GM18507 (cell line): ENCODE measurements at places on chromosomes 2 and 18.

- no peak for DNase-seq
Measured at GRCh38 chr18:10377956-10378355, 76.5 kb upstream of the APCDD1 start.

GRCh38 chr18:79497638-79498081 is 101.9 kb downstream of the NFATC1 start:
- no peak for DNase-seq

GRCh38 chr2:134336352-134336751 is 82.5 kb downstream of the MGAT5 start:
- DNase-seq: peak; percentile 3

- no peak for DNase-seq
Measured at GRCh38 chr2:55807900-55808299, 114.3 kb upstream of the PNPT1 start.

GRCh38 chr2:236088368-236089057 is 79.7 kb downstream of the GBX2 start:
- no peak for DNase-seq

DNA sequence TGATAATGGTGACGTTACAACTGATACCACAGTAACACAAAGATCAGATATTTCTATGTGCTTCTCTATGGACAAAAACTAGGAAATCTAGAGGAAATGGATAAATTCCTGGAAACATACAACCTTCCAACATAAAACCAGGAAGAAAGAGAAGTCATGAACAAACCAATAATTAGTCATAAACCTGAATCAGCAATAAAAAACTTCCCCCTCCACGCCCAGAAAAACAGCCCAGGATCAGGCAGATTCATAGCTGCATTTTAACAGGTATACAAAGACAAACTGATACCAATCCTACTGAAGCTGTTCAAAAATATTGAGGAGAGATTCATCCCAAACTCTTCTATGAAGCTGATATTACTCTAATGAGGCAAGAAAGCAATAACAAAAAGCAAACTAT is 1535.2 kb upstream of the LRRTM1 start:
- no peak for DNase-seq

DNA sequence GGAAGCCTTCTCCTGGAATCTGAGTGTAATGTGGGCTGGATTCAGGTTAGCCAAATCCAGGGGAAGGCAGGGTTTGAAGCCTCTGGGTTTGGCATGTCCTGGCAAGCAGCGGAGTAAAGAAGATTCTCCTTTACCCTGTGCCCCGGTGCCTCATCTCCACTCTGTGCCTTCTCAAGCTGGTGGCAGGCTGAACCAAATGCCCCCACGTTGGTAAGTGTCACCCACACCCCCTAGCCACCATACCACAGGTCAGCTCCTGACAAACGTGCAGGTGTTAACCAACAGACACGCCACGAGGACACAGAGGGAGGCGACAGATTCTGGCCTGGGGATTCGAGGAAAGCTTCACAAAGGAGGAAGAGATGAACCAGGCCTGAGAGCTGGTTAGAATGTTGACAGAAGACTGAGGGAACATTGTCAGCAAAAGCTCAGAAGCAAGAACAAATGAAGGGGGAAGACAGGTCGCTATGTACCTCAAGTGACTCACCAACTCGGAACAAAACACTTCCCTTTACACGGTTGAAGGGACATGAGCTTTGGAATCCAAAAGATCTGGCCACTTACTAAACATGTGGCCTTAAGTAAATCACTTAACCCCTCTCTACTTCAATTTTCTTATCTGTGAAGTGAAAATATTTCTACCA is 85.2 kb upstream of the LCLAT1 start:
- DNase-seq: no peak

GRCh38 chr2:96797066-96797625 is 18.9 kb upstream of the CNNM3 start:
- no peak for DNase-seq

DNA sequence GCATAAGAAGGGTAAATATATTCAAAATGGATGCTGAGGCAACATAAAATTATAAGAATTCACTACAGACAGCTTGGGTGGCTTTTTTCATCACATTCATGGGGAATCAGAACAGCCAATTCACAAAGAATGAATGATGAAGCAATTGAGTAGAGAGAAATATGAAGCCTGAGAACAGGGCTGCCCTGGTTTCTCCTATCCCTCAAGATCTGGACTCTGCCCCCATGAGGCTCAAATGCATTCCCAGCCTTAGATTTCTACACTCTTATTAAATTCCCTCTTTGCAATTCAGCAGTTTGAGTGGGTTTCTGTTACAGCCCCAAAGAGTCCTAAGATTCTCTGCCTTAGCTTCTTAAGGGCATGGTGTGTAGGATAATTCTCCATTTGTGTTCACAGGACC is 172.5 kb downstream of the MAIP1 start:
- DNase-seq: no peak

DNA sequence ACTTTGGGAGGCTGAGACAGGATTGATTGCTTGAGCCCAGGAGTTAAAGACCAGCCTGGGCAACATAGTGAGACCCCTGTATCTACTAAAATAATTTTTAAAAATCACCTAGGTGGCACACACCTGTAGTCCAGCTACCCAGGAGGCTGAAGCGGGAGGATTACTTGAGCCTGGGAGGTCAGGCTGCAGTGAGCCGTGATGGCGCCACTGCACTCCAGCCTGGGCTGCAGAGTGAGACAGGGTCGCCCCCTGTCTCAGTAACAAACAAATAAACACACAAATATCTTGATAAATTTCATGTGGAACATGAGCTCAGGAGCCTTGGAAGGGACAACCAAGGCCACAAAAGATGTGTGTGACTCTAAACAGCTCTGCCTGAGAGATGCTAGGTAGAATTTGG is 11.7 kb upstream of the ANKRD53 start:
- DNase-seq: no peak

- DNase-seq: no peak
Measured at GRCh38 chr2:148049284-148049683, 28.4 kb downstream of the MBD5 start.

- no peak for DNase-seq
Measured at GRCh38 chr2:238270606-238271005, 17.8 kb downstream of the PER2 start.

GRCh38 chr2:127873707-127874303 is 12.0 kb downstream of the AMMECR1L start:
- no peak for DNase-seq

- DNase-seq: peak; percentile 38
Measured at GRCh38 chr2:73112913-73113854, at the start of gene RAB11FIP5. TSS of gene RAB11FIP5 (minus strand) at chr2:73112948. CDS start at chr2:73112777, 171 bp downstream.

- no peak for DNase-seq
Measured at GRCh38 chr2:172358691-172359556, 68.5 kb upstream of the ITGA6 start.

DNA sequence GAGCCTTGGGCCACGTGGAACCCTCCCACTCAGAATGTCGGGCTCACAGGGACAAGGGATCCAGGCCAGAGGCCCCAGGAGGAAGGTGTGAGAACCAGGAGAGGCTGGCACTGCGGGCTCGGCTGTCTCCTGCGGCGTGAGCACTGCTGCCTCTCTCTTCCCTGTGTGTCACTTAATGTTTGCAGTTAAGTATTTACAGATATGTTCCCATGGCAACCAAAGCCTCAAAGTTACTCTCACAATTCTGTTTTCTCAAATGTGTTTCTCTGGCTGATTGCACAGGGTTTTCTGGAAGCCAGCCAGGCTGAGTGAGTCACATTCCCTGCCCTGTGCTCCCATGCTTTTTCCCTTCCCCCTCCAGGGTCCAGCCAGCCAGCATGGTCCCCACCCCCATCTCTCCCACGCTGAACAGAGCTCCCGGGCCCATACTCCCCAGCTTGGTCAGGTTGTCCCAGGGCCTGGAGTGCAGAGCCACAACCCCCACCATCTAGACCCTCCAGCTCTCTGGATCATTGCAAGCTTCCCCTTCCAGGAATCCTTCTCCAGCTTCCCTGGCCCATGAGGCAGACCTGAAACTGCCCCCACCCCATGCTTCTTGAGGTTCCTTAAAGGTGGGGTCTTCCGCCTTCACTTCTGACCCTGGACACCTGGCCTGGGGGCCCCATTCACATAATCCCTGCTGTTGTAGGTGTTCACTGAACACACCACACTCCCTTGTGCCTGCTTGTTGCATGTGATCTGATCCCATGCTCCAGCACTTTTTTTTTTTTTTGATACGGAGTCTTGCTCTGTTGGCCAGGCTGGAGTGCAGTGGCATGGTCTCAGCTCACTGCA is 265.9 kb downstream of the CELF4 start:
- no peak for DNase-seq

DNA sequence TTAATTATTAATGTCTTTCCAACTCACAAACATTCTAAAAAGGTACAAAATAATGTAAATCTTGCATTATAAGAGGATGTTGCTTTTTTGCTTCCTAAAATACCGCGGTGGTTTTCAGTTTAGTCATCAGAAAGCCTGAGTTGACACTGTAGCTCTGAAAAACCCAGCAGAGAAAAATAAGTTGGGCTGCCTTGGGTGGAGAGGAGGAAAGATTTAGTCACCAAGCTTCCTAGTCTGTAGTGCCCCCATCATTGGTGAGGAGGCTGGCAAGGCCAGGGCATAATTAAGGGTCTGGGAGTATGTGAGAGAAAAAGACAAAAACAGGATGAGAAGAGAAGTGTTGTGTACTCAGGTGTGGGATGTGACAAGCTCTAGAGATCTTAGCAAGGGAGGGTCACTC is 5.7 kb downstream of the PTPRM start:
- no peak for DNase-seq

DNA sequence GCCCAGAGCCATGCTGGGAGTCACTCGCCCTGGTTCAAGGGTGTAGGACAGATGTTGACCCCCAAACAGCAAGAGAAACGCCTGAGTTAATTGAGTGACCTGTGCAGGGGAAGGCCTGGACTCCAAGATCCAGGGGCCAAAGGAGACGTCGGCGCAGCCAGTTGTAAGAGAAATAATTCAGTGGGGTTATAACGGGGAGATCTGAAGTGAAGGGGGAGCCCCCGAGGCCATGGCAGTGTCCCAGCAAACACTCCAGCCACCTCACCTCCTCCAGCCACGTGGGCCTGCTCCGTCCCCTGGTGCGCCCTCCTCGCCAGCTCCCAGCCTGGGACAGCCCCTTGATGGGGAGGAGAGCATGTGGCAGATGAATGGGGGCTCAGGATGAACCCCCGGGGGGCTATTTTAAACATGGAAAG is 130.7 kb upstream of the GPC1 start:
- DNase-seq: no peak

DNA sequence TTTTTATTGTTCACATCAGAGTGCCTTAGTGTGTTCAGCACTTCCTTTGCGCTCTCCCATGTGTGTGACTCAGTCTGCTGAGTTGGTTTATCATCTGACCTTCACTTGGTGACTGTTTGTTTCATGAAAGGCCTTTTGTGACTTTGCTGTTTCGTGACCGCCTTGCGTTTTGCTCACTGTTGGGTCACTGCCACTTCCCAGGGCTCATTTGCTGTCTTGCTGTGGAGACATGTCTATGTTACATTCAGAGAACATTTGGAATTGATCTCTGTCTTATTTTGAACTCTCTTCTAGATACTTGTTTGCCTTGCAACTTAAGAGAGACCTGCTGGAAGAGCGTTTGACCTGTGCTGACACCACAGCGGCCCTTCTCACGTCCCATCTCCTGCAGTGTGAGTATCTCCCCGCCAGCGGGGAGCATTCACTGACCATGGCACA is 54.7 kb downstream of the FARP2 start:
- DNase-seq: no peak

DNA sequence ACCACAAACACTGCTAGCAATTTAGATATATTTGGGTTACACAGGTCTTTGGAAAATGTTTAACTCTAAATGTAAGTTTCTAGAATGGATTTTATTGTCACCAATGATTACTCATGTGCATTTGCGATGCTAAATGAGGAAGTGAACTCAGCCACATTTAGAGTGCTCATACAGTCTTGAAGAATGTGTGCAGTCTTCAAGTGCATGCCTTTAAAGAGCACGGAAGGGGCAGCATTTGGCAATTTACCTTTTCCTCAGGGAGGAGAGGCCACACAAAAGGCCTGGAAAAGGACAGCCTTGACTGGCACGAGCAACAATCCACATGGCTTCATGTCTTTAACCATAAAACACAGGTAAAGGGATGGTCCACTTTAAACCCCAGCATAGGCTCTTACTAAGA is 78.5 kb upstream of the STK17B start:
- no peak for DNase-seq

DNA sequence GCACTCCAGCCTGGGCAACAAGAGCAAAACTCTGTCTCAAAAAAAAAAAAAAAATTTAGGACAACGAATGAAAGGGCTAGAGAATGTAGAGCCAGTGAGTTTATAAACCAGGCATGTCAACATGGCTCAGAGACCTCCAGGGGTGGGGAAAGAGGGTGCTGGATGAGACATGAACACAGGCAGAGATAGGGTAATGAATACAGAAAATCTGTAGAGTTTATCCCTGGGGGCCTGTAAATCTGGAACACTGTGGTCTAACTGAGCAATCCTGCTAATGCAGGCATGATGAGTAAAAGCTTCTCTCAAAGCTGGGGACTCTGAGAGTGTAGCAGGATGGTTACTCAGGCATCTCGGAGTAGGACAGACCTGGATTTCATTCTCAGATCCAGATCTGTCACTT is 59.2 kb upstream of the IGFBP2 start:
- no peak for DNase-seq

DNA sequence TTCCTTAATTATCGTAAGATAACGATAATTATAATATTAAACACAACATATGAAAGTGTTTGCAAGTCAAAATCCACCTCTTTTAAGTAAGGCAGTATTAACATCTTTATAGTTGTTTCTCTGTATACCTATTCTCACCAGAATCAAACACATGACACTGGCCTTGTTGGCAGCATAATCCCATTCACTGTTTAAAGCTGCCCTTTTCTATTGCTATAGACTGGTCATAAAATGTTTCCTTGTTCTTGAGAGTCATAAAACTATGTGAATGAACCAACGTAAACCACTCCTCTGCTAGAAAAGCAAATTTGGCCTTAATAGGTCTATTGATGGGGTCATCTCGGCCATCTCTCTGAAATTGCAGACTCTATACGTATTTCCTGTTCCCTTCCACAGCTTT is 293.1 kb downstream of the SLC8A1 start:
- no peak for DNase-seq

DNA sequence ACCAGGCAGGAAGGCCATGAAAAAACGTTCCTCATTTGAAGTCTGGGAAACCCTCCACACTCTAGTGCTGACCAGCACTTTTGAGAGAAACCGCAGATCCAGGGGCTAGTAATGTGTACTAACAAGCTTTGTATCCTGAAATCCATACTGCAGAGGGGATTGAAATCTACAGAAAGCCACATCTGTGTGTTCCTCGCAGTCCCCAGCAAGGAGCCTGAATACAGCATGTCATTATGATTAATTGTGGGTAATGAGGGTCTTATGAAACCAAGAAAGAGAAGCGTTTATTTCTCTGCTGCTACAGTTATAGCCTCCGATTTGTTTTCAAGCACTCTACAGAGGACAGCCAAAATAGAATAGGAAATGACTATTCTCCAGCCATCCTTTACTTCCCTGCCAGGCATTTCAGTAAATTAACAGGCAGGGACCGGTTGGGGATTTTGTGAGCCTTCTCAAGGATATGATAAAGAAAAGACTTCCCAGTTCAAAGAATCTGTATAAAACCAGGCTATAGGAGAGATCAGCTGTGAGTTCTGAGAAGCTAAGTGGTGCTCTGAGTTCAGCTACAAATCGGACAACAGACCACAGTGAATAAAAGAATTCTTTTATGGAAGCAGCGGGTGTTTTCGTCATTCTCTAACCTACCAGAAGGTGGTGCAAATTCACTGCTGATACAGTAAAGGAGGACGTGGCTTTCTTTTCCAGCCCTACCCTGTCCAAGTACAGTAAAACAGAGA is 133.4 kb downstream of the INSIG2 start:
- no peak for DNase-seq
